Fibroblast of lung (primary cell): ENCODE measurements at places on chromosomes 11 and 22. TPM values are rescaled to one million over a fixed set of nuclear protein-coding genes. Genes with fewer than 3 reads are reported as not detected.

DNA sequence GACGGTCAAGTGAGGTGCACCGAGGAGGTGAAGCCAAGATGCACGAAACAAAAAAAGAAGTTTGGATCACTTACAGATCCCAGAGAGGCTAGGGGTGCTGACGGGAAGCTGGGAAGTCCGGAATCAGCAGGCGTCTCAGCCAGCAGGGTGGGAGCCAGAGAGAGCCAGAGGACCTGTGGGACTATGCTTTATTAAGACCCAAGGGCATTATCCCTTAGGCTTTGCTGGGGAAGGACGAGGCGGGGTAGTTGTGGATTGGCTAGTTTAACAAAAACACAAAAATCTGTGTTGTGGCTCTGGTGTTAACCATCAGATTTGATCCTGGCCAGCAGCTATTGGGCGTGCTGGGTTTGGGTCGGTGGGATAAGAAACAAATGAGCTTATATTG is 427.1 kb downstream of the DYNC2H1 start:
- no peak for DNase-seq

DNA sequence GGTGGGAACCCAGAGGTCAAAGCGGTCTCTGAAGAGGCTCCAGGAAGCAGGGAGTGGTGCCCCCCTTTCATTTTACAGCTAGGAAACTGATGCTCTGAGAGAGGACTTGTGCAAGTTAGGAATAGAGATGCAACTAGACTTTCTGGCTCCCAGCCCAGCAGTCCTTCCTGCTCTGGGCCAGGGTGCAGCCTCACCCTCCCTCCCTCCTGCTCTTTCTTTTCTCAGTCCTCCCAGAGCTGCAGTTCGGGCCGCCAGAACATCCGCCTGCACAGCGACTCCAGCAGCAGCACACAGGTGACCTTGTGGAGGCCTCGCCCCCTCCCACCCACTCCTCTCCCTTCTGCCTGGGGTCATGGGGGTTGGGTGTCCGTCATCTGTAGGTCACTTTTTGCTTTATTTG is 51.5 kb downstream of the LHFPL7 start:
- peak; percentile 86 for DNase-seq

DNA sequence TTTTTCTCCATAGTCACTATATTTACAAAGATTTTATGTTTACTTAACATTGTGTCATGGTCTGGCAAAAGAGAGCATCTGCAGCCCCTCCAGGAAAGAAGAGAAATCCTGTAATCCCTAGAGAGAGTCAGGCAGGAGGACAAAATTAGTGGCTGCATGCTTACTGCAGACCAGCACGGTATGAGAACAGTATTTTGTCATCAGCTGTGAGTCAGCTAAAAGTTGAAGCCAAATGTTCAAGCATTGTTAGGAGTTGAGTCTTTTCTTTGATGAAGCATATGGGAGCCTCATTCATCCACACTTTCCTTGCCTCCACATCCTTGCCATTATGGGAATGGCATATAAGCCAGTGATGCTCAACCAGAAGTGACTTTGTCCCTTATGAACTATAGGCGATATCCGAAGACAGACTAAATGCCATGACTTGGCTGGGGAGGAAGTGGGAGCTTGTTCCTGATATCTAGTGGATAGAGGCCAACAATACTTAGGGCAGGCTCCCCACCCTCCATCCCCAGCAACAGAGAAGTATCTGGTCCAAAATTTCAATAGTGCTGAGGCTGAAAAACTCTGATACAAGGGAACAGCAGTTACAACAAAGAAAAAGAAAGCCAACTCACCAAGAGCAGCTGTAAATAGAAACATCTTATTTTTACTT is 112.0 kb upstream of the OR5AK2 start:
- no peak for DNase-seq

DNA sequence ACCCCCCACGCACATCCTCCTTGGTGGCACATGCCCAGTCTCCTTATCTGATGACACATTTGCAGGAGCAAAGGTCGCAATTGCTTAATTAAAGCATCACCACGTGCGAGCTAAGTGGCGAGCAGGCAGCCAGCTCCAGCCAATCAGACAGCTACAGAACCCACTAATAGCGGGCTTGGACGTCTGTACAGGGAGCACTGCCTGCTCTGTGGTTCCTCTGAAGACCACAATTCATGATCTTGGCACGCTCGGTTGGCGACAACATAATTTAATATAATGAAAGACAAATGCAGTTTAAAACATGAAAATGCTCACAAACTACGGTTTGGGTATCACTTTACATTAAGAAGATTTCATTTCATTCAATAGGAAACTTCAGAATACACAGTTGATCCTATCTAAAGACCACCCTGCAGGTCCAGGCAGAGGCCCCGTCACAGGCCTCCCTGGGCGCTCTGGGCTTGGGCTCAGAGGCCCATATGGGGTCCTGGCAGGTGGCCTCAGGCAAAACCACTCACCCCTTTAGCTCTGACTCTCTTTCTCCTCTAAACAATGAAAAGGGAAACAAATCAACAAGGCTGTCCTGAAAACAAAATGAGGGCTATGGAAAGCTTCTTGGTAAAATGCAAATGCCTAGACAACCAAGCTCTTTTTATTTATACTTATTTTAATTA is 10.4 kb downstream of the PACSIN2 start:
- peak; percentile 81 for DNase-seq

DNA sequence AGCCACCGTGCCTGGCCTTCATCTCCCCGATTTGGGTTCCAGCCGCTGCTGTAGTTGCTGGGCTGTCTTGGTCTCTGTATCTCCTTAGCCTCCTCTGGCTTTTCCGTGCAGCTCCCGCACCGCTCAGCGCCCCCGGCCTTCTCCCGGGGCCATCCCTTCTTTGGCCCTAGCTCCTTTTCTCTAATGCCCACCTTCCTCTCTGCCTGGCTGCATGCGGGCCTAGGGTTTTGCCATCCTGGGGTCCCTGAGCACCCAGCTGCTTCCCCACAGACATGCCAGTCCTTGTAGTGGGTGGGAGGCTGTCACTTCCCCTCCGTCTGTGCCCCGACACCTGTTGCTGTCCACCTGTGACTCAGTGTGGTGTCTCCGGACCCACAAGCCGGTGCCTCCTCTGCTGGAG is 36.4 kb downstream of the KCNJ4 start:
- no peak for DNase-seq

- no peak for DNase-seq
These were observed 104.8 kb downstream of the CD44 start for GRCh38 chr11:35243774-35244173.

DNA sequence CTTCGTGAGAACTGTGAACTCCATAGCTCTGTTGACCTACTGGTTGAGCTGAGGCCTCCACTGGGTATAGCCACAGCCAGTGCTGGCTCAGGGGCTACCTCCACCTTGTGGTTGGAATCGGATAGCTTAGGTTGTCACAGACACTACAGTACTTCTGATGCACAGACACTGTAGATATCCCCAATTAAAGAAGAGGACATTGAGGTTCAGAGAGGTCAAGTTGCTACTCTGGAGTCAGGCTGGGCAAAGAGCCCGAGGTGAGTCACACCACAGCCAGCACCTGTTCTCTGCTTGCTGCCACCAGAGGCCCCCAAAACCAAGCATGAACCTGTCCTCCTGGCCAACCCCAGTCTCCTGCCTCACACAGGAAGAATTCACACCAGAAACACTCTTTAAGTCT is 5.4 kb downstream of the UFD1 start:
- DNase-seq, result no peak

DNA sequence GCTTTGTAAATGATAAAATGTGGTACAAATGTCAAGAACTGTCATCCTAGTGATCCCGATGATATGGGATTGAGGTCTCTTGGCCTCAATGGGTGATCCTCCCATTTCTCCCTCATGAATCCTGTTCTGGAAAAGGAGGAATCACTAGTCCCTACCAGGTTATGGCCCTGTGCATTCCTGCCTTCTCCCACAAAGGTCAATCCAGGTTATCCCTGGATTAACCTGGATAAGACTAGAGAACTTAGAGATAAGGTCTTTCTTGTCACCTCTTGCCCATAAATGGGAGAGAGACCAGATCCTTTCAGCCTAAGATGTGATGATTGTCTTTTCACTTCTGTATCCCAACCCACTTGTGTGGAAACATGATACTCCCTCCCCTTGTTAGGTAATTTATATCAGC is 396.7 kb downstream of the BUD13 start:
- DNase-seq, result no peak

GRCh38 chr11:87173185-87174039 is 135.7 kb downstream of the TMEM135 start:
- peak; percentile 73 for DNase-seq

DNA sequence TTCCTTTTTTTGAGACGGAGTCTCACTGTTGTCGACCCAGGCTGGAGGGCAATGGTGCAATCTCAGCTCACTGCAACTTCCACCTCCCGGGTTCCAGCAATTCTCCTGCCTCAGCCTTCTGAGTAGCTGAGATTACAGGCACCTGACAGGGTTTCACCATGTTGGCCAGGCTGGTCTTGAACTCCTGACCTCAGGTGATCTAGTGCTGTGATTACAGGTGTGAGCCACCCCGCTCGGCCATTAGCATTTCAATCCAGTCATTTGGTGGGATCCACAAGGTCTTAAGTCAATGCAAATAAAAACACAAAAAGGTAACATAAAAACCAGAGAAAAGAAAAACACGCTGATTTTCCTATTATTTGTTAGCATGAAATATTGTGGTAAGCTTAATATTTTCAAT is 1227.2 kb upstream of the TENM4 start:
- no peak for DNase-seq

DNA sequence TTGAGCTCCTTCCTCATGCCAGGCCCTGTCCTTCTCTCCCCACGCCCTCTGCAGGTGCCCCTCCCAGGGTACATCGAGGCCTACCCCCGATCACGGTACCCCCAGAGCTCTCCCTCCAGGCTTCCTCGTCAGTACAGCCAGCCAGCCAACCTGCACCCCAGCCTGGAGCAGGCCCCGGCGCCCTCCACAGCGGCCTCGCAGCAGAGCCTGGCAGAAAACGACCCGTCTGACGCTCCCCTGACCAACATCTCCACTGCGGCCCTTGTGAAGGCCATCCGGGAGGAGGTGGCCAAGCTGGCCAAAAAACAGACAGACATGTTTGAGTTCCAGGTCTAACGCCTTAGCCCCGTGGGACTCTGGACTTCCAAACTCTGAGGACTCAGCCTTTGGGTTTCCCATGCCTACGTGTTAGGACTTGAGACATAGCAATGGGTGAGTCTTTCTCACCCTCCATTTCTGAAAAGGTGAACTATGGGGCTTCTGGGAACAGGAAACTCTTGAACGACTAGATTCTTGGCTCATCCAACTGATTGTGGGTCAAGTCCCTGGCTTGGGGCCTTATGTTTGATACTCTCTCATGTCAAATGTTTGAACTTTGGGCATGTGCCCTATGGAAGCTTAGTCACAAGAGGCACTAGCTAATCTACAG is 32.7 kb downstream of the C11orf91 start:
- no peak for DNase-seq

DNA sequence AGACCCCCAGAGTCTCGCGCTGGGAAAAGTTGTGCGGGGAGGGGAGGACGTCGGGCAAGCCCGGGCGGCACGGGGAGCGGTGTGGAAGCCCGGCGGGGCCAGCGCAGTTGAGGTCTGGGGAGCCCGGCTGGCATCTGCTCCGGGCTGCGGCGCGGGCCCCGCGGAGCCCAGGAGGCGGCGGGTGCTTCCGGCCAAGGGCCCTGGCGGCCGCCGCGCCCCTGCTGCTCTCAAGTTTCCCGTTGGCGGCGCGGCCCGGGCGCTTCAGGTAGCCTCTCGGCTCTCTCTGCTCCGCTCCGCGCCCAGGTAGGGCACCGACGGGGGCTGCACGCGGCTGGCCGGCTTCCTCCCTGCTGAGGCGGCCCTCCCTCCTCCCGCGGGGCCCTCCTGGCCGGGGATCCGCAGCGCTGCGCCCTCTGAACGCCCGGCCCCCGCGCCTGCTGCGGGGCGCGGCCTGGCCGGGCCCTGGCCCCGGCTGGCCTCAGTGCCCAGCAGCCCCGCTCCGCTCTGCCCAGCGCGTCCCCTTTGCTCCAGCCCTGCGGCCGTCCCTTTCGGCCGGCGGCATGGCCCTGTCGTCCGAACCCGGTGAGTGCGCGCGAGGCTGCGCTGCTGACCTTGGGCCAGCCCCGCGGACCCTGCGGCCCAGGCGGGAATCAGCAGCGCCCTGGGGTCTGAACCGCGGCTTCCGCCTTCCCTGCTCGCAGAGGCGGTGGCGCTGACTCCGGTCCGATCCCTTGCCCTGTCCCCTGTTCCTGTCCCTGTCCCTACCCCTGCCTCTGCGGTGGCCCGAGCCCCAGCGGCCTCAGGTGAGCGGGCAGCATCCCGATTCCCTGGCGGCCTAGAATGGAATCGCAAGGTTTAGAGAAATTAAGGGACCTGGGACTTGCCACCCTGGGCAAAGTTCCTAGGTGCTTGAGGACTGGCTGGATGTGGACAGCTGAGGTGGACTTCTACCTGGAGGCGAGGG is 4.3 kb upstream of the AMPD3 start:
- DNase-seq, result peak; percentile 24

DNA sequence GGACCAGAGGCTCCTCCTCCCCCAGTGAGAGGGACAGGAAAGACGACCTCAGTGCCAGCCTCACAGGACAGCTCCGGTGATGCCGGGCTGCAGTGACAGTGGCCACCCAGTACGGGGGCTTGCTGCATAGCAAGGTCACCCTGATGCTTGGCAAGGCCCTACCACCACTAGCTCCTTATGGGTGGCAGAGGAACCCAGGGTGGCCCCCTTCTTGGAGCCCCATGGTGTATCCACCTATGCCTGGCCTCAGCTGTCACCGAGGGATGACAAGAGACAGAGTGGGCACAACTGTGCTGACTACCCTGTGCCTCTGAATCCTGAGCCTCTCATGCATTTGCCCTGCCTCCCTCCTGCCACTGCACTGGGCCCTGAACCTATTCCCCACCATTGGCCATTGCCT is 809.2 kb downstream of the TBC1D22A start:
- no peak for DNase-seq

DNA sequence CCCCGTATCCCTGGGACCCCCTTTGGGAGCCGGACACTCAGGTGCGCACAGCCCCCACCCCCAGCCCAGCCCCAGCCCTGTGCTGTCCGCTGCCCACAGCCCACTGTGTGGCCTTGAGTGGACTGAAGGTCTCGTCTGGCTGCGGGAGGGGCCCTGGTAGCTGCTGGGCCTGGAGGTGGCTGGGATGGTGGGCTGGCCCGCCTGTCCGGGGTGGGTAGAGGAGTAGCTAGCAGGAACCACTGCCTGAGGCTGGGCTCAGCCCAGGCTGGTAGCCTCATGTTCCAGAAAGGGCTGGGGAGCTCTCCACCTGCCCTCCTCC is 4.6 kb upstream of the MUC6 start:
- no peak for DNase-seq

DNA sequence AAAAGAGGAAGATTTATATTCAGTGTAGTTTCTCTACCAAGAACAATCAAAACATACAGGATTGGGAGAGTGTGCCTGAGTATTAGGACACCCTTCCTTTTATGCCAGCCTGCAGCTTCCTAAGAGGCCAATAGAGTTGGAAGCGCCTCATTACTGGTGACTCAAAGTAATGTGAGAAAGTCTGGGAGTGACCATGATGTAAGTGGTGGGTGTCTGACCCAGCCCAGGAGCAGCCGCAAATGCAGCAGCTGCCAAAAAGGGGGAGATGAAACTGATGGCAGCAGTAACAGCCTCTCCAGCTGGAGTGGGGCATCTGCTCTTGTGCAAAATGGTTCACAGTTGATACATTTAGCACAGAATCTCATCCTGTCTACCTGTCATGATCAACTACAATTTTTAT is 62.0 kb downstream of the ZNF280B start:
- DNase-seq, result peak; percentile 10

The OR5AN1 gene
- total RNA-seq, result not detected in 2 replicates

The OR2AT4 gene
- not detected in 2 replicates for total RNA-seq

The CARD16 gene
- 102 and 143 TPM in 2 replicates for total RNA-seq

The DEUP1 gene
- total RNA-seq, result under 0.01 TPM in 1 of 2 replicates, not detected in the other

The FXYD6 gene
- 5.1 and 8.0 TPM in 2 replicates for total RNA-seq
